ENCODE measurements at places on chromosomes 3 and 15.

GRCh38 chr15:55909036-55909811, 84.2 kb downstream of the NEDD4 start:
- no peak for DNase-seq

GRCh38 chr3:48989796-48990635, at the start of gene P4HTM:
Gene P4HTM (plus strand): TSS chr3:48990241. CDS start chr3:48990257, 16 bp downstream.
- peak; percentile 82 for DNase-seq

GRCh38 chr3:192731233-192731632, 3.9 kb upstream of the FGF12 start:
- DNase-seq = peak; percentile 6

- DNase-seq = no peak
Observed at GRCh38 chr3:61559136-61559731, 2.1 kb upstream of the PTPRG start.

DNA sequence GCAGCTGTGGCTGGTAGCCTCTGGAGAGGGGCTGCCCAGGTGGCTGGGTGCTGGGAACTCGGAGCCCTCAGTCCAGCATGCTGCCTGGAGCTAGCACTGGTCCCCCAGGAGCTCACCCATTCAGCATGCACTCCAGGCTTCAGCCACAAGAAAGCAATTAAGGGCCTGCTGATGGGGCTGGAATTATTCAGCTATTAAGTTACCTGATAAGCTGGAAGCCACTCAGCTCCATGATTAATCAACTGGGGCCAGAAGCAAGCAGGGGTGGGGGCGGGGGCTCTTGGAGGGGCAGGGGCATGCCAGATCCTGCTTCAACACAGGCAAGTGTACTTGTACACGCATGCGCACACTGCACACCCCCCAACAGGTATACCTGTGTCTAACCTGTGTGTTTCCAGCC, 22.1 kb upstream of the TMEM115 start:
- no peak for DNase-seq

DNA sequence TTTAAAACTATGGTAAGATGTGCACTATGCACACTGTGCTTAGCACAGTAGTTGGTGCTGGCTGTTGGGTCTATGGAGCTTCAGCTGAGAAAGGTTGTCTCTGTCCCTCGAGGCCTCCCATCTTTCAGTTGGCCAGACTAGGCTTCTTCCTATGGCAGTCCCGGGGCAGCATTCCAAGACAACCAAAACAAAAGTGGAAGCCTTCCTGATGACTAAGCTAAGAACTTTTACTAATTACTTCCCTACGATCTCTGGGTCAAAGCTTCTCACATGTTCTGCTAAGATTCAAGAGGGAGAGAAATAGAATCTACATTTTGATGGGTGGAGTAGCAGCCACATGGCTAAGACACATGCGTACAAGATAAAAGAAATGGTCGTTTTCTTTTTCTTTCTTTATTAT, 342.8 kb downstream of the TUSC7 start:
- DNase-seq = no peak
